ENCODE measurements at places on chromosomes 4 and X. TPM values are rescaled to one million over a fixed set of nuclear protein-coding genes. Genes with fewer than 3 reads are reported as not detected.

- DNase-seq = no peak
Observed at GRCh38 chrX:9062641-9063040, 28.7 kb upstream of the FAM9B start.

The STOX2 gene
- polyA plus RNA-seq = not detected

DNA sequence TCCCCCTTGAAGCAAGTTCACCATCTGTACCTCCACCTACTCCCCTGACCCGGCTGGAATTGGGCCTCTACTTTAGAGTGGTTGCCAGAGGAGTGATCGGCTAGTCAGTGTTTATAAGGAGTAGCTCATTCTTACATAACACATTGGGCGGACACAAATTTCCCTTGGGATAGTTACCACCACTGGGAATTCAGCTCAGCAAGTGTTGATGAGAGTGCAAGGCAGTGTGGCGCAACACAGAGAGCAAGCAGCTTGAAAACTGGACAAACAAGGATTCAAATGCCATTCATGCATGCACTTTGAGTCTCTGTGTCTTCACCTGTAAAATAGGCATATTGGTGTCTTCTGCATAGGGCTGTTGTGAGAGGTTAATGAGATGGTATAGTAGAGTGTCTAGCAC is 92.7 kb downstream of the STK32B start:
- DNase-seq = no peak

The DRD5 gene
- polyA plus RNA-seq = not detected

- DNase-seq = no peak
Observed at GRCh38 chrX:138692591-138692990, 18.9 kb downstream of the FGF13 start.
